Stimulated activated CD8-positive, alpha-beta memory T cell treated with anti-CD3 and anti-CD28 coated beads, Interleukin-4, amount 100 ng/mL, for 1 hour (primary cell): ENCODE measurements at places on chromosomes 3 and 15.

GRCh38 chr3:115245899-115246298, 98.8 kb upstream of the ZBTB20 start:
- no peak for DNase-seq

- no peak for DNase-seq
These were observed 11.2 kb upstream of the LOXL1 start for GRCh38 chr15:73915082-73915481.

DNA sequence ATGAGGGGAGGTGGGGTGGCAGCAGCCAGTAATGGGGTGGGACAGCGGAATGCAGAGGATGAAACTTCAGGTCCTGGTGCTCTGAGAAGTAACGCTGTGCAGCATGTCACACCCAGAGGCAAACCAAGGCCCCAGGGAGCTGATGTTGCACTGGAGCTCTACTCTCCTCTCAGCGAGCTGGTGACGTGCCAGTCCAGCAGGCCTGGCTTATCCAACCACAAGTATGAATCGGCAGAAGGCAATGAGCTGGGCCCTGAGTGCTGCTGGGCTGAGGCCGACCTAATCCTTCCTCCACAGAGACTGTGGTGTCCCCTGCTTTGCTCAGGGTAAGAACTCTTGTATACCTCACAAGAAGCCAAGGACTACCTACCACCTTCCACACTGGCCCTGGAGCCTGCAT, 30.5 kb downstream of the CD86 start:
- no peak for DNase-seq

- no peak for DNase-seq
These were observed 37.6 kb downstream of the ANO10 start for GRCh38 chr3:43584043-43584826.

DNA sequence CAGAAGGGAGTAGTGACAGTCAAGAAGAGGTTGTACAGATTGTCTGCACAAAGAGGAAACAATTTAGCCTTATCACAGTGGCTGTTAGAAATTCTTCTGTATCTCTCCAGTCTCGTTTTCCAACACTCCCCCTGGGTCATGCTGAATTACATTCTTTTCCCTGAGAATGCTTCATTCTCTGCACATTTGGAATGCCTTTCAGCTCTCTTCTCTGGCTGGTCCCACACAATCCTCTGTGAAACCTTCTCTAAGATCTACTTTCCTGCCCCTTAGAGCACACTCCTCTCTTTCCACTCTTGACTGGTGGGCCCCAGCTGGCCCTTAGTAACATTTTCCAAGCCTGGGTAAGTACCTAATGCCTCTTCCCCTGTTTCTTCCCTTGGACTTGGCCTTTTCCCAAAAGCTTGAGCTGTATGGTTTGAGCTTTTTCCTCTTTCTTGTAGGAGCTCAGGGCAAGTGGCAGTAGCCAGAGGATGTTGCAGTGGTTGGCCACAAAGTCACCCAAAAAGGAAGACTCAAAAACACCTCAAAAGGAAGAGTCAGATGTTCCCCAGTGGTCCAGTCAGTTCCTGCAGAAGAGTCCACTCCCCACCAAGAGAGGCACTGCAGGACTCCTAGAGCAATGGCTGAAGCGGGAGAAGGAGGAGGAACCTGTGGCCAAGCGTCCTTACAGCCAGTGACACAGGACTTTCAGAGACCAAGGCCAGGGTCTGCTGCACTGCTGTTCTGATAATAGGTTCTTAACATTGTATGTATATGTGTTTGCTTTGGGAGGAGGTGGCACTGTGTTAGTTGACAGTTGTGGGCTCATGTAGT, 25.7 kb downstream of the HMCES start:
- no peak for DNase-seq

DNA sequence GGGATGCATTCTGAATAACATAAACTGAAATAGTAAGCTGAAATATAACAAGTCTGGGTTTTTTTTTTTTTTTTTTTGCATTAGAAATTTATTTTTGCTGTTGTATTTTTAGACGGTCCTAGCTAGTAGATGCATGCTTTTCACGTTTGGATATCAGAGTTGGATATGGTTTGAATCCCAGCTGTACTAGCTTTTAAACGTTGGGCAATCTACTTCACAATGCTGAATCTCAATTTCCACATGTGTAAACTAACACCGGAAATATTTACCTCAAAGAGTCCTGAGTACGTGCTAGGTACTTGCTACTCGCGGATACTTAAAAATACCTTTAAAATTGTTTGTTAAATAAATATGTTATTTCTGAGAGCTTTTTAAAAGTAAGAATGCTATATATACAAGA, 139.8 kb downstream of the BBX start:
- DNase-seq, result no peak

GRCh38 chr3:71369701-71370391, 213.7 kb downstream of the FOXP1 start:
- no peak for DNase-seq

- no peak for DNase-seq
These were observed 266.3 kb downstream of the XXYLT1 start for GRCh38 chr3:195004512-195005250.

- no peak for DNase-seq
These were observed 818.3 kb upstream of the ALCAM start for GRCh38 chr3:104548401-104548800.

- no peak for DNase-seq
These were observed 64.8 kb downstream of the ADAM10 start for GRCh38 chr15:58684751-58685150.

DNA sequence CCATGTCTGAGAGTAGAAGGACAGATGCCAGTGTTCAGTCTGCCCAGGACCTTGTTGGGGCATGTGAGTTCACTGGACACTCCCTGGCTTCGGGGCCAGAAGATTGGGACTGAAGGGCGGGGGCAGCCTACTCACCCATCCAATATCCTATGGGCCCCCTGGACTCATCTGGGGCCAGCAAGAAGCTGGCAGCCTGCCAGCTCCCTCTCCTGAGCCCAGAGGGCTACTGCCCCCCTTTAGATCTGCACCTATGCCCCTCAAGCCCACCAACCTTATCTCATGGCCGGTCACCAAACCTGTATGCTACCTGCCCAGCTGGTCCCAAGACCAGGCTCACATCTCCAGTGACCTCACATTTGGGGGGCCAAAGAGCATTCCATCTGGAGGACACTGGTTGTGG, 8.1 kb downstream of the PTH1R start:
- no peak for DNase-seq

GRCh38 chr3:69204315-69204957, 82.0 kb upstream of the LMOD3 start:
- DNase-seq, result no peak

DNA sequence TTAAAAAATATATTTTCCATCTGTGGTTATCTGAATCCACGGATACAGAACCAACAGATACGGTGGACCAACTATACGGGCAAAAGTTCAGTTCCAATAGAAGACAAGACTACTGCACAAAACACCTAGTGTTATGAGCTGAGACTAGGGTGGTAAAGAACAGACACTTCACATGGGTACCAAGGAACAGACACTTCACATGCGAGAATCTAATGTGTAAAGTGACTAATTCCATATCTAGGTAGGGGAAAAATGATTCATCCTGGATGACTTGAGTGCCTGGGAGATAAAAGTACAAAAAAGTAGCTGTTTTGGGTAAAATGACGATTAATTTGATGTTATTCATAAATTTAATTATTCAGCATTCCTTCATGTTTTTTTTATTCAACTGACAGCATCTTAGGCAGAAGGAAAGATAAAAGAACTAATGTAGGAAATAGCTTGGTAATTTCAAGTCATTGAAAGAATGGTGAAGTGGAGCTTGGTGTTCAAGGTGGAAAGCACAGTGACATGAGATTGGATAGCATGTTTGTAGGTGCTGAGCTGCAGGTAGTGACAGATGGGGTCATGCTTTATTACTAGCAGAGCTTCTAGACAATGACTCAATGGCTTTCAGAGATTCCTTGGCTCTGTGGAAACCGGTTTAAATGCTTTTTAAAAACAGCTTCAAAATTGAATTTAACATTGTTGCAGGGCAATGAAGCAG, 5.2 kb downstream of the CD200 start:
- no peak for DNase-seq
